ENCODE measurements at places on chromosomes 4 and X.

DNA sequence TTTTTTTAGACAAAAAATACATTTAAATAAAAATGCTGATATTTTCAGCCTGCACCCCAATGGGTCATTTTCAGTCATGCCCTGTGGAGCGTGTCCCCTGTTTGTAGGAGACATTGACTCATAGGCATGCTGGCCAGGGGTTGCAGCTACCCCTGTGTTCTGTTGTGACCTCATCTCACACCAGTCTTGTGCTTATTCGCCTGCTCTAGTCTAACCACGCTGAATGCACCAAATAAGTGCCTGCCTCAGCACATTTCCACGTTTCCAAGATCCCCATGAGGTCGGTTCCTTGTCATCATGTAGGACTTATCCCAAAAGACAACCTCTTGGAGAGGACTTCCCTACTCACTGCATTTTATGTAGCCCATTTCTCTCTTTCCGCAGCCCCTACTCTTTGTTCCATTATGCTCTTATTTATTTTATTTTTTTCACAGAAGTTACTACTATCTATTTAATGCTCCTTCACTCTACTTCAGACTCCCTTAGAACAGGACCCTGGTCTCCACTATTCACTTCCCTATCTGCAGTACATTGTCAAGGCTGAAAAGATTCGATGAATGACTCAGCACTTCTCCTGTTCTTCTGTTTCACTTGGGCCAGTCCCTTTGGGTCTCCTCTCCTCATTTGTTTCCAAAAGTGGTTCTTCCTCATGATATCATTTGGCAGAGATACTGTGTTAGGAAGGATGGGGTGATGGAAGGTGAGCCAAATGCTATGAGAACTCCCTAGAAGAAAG lies 109.7 kb downstream of the MSL3 start:
- no peak for DNase-seq

DNA sequence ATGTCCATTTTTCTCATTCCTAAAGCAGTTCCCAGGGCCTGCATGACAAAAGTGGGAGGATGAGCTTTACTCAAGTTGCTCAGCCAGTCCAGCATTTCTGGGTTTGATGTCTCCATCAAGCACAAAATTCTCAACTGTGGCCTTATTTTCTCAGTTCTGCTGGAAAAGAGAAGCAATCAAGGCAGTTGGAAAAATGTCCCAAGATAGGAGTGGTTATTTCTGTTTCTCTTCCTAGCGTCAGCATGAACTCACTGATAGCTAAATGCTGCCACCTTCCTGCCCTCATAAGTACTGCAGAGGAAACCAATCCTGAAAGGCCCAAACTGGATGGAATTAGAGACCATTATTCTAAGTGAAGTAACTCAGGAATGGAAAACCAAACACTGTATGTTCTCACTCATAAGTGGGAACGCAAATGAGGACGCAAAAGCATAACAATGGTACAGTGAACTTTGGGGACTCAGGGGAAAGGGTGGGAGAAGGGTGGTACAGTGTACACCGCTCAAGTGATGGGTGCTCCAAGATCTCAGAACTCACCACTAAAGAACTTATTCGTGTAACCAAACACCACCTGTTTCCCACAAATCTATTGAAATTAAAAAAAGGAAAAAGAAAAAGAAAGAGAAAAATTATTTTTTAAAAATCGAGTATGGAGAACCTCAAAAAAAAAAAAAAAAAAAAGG lies 29.6 kb downstream of the ADH7 start:
- peak; percentile 35 for DNase-seq

- no peak for DNase-seq
These were observed 50.0 kb upstream of the RASGEF1B start for GRCh38 chr4:81521708-81522107.

DNA sequence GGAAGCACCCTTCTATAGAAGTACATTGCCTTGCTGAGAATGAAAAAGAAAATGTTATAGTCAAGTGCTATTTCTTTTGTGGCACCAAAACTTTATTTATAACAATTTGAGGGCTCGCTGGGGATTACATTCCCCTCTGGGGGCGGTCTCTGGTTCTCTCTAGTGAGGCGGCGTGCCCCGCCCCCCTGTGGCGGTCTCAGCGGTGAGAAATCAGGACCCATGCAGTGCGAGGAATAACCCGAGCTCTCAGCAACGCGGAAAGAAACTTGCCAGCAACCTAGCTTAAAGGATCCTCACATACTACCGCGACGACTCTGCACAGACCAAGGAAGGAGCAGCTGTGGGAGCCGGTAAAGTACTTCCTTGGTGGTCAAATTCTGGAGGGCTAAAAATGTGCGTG lies 83.4 kb upstream of the SHISA3 start:
- DNase-seq = no peak

GRCh38 chrX:10099411-10099810 lies 57.4 kb upstream of the CLCN4 start:
- DNase-seq = no peak

Data from DMS79 treated with DMSO at 0.1 percent for 48 hours (cell line).